ENCODE measurements at places on chromosomes 4 and X.

DNA sequence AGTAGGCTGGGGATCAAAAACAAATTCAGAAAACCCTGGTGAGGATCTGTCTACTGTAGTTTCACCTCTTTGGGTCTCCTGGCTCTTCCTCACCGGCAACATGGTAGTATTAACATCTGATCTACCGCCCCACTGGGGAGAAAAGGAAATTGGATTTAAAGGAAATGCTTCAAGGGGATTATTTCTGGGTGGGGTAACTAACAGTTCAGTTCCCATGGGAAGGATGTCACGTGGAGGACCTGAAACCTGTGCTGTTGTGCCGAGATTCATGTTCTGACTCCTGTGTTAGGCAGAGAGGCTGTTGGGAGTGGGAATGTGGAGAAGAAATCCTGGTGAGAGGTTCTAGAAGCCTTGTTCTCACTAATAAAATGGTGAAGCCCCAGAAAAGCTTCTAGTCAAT is 254.4 kb downstream of the BCOR start:
- no peak for DNase-seq

DNA sequence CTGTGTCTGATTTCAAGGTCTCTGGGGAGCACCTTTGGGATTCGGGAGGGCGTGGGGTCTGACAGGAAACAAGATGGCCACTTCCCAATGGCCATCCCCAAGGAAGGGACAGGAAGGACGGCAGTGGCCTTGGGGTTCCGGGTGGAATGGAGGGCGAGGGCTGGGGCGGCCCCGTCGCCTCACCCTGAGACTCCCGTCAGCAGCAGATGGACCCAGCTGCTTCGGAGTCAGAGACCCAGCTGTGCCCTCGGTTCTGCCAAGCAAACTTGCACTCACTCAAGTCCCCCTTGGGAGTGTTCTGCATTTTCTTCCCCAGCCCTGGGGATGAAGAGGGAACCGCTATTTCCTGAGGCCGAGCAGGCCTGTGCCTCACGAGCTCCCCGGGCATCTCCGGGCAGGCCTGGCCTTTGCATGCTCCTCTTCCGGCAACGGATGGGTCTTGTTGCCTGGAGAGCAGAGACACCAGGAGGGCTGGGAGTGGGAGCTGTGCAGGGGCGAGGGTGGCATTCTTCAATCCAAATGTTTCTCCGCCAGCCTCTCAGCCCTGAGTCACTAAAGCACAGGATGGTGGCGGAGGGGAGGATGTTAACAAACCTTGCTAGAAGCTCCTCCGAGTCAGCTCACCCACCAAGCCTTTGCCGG is 6.8 kb upstream of the DUSP9 start:
- DNase-seq = no peak

- DNase-seq = no peak
These were observed 197.8 kb downstream of the PDGFC start for GRCh38 chr4:156773648-156774357.

DNA sequence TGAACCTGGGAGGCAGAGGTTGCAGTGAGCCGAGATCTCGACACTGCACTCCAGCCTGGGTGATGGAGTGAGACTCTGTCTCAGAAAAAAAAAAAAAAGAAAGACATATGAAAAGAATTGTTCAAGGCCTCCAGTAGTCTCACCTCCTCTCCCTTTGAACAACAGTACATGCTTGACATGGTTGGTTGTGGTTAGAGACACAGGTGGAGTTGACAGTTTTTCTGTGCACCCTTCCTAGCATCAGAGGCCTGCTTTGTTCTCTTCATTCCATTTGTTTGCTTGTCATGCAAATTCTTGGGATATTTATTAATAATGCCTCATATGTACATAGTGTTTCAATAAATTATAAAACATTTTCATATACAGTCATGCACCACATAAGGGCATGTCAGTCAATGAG is 18.3 kb upstream of the PDCL2 start:
- no peak for DNase-seq

GRCh38 chr4:48420144-48420543 is 63.0 kb upstream of the SLC10A4 start:
- DNase-seq = no peak

DNA sequence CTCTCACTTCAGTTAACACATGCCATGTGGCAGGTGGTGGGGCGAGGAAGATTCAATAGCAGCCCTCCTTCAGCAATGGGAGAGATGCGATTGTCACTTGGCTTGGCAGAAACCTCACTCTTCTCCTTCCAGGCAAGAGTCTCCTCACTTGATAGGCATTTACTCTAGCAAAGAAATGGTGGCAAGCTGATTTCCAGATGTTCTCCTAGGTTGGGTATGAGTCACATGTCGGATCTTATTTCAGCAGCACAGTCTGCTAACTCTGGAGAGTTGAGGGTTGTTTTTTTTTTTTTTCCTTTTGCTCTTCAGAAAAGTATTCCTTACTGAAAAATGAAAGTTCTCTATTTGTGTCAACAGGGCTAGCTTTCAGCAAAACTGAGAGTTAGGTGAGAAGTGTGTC is 119.5 kb upstream of the CHRDL1 start:
- DNase-seq = no peak

DNA sequence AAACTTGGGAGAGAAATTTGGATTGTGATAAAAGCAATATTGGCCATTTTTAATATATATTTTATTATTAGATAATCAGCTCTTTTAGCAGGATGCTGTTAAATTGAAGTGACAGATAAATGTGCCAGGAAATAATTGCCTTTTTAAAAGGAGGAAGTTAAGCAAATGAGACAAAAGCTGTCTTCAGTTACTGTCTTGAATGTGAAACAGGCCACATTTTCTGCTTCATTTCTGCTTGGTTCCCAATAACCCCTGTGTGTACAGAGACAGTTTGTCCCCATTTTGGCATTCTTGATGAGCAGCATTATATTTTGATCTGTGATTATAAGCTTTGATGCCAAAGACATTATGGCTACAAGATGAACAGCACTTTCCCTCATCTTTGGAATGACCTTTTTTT is 953 bp downstream of the EPGN start:
- DNase-seq = no peak

DNA sequence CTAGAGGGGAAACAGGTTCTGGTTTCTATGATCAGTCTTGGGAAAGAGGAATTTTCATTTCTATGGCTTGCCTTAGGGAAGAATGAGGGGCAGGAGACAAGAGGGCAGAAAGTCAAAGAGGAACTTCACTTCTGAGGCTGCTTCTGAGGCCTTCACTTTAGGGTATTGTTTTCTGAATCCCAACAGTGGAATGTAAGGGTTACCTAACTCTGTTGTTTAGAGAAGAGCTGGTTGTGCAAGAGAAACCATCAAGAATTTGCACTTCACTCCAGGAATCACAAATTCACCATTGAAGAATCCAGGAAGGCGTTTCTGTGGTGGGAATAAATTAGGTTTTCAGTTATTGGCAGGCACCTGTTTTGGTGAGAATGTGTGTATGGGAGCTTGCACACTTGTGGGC is 126.7 kb upstream of the AMOT start:
- DNase-seq = no peak
